Activated CD8-positive, alpha-beta T cell treated with anti-CD3 and anti-CD28 coated beads, Interleukin-2, amount 10 ng/mL, durations not matched to agents 7 days and 5 days (primary cell): ENCODE measurements at places on chromosomes 7 and 10. TPM values are rescaled to one million over a fixed set of nuclear protein-coding genes. Genes with fewer than 3 reads are reported as not detected.

Gene UNCX
- total RNA-seq: not detected

Gene HOXA3
- not detected for total RNA-seq

Gene AKR1E2
- 8.9 TPM for total RNA-seq

Gene CHAT
- total RNA-seq: not detected

Gene SEC31B
- total RNA-seq: 164 TPM

Gene MCM10
- 73.5 TPM for total RNA-seq
